ENCODE measurements at places on chromosomes 7 and 10.

GRCh38 chr7:103626776-103627175, 180.8 kb upstream of the SLC26A5 start:
- no peak for DNase-seq

GRCh38 chr7:30785786-30786185, 14.6 kb downstream of the MINDY4 start:
- DNase-seq = no peak

DNA sequence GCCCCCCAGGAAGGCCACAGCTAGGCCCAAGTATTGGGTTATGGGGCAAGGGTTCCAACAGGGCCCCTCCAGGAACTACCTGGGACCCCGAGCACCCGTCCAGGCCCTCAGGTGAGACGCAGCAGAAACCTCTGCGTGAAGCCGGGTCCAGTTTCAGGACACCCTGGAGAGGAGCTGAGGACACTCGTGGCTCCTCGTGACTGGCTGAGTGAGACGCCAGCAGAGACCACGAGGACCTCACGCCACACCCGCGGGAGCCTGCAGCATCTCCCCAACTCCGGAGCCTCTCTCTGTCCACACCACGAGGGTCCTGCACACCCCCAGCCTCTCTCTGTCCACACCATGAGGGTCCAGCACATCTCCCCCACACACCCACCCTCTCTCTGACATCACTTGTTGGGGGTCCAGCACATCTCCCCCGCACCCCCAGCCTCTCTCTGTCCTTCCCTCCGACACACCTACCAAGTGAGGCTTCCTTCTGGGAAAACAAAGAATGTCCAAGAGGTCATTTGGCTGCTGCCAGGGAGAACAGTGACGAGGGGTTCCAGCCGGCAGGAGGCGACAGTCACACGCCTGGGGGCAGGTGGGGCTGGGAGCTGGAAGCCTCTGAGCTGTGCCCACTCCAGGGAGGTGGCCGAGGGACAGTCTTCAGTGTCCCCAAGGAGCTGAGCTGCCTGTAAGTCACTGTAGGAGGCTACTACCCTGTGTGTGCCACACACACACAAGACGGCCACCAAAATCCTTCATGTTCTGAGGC, 46.1 kb upstream of the PPP2R2D start:
- no peak for DNase-seq

GRCh38 chr7:80472491-80473200, 39.2 kb downstream of the GNAT3 start:
- DNase-seq = no peak

GRCh38 chr7:23662124-23662983, 17.6 kb upstream of the FAM221A start:
- no peak for DNase-seq

- DNase-seq = no peak
Observed at GRCh38 chr10:79128923-79129305, 60.1 kb downstream of the ZMIZ1 start.

DNA sequence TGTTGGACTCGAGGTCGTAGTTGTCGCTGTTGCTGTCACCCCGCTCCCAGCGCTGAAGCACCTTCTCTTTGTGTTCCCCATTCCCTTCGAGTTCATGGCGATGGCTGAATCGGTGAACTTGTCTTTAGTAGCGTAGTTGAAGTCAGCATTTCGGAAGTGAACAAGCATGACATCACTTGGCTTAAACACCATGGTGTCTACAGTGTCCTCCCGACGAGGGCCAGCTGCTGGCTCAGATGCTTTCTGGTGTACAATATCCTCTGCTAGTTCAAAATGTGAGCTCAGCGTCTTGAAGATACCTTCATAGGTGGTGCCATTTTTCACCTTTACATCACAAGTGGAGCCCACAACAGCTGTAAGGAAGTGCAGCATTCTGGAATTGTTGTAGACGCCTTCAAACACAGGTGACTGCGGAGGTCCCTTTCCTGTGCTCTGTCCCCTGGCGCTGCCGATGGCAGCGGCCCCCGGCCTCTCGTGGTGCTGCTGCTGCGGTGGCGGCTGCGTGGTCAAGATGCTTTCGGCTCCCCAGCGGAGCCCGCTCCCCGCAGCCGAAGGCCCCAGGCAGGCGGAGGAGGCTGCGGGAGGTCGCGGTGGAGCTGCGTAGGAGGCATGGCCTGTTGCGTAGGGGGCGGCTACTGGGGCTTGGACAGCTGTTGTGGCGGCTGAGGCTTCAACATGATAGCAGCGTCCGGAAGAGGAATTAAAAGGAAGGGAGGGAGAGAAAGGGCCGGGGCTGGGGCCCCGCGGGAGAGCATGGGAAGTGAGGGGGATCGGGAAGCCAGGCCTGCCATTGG, 59.3 kb downstream of the ANKMY2 start:
- DNase-seq = no peak

GRCh38 chr10:43120929-43121314, 17.3 kb upstream of the CSGALNACT2 start:
- no peak for DNase-seq

- DNase-seq = no peak
Observed at GRCh38 chr10:76150876-76151288, 719.5 kb downstream of the LRMDA start.

DNA sequence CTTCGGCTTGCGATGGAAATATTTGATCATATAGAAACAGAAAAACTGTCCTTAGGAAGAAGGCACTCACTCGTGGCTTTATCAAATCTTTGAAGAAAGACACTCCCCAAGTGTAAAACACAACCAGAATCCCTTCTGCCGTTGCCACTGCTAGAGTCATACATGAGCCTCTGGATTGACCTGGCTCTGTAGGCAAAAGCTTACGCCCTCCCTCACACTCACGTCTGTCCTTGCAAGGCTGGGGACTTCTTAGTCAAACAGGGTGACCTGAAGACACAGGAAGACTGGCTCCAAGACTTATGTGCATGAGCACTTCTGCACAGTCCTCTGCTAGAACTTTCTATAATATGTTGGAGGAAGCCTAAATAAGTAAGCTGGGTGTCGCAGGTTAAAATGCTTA, 135.4 kb upstream of the MDFIC start:
- DNase-seq = no peak

GRCh38 chr10:10605551-10606081, 412.1 kb upstream of the CELF2 start:
- DNase-seq = no peak

- DNase-seq = peak; percentile 40
Observed at GRCh38 chr10:67779465-67780203, 58.4 kb downstream of the DNAJC12 start.

DNA sequence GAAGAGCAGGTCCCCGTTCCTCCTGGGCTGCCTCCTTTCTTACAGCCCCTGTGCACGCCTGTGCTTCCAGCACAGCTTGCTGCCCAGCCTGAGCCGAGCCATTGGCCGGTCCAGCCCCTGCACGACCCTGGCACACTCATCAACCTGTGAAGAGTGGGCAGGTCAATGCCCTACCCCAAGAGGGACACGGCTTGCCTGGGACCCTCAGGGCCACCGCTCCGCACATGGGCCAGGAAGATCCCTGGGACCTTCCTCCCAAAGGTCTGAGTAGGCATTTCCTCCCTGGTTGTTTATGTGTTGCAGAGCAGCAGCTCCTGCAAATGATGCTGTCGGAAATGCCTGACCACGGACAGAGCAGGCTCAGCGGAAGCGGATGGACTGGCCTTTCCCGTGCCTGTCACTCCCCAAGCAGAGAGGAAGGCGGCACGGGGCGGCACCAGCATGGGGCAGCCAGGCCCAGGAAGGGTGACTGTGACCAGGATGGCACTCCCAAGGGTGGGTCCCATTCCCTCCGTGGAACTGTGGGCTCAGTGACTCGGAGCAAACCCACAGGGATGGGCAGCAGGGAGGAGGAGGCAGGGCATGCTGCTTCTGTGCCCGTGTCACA, 252.5 kb downstream of the TNS3 start:
- no peak for DNase-seq

DNA sequence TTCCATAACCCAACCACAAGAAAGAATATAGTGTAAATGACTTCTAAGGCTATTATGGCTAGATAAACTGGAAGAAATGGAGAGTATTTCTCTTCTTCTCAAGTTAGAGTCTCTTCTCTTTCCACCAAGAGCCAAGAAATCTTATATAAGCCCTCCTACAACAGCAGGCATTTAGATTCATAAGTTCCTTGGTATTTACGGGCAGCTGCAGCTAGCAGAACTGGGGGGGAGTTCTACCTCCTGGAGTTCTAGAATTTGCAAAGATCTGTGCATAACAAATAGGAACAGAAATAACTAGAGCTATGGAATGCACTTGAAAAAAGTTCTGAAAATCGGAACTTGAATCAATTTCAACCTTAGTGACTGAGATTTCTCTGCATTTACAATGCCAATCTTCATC, 715.2 kb upstream of the GRM3 start:
- DNase-seq = no peak

- DNase-seq = no peak
Observed at GRCh38 chr7:31465285-31465684, 48.6 kb upstream of the ITPRID1 start.

GRCh38 chr10:77248104-77248790, 389.4 kb downstream of the KCNMA1 start:
- no peak for DNase-seq

DNA sequence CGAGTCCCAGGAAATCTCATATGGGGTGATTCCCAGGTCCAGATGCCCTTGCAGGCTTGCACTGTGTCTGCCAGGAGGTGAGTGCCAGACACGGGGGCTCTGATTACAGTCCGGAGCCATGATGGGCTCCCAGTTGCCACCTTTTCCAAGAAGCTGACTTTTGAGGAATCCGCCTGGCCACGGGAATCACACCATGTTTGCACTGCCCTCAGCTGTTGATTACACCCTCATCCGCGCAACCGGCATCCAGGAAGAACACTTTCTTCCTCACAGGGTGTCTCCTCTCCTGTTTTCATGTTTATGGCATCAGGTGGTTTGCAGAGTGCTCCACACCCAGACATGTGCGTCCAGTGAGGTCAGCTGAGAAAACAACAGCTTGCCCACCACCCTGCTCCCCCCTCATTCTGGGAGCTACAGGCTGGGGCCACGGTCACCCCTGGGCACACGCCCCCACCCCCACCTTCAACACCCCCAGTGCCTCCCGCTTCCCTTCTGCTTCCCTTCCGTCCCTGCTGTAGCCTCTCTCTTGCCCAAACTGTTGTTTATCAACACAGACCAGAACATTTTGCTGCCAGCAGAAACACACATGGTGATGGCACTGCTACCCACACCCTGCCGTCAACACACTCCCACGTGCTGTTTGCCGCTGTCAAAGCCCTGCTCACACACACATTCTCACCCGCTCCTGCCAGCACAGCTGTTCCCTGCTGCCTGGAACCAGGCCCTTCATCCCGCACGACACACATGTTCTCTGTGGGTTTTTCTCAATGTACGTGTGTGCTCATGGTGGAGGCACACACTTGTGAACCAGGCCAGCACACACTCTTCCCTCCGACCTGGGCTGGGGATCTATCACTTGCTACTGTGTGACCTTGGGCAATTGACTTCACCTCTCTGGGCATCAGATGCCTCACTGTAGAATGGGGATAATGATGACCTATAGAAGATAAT, 35.8 kb downstream of the DDIT4 start:
- DNase-seq = no peak

GRCh38 chr10:113695691-113696090, 16.0 kb downstream of the CASP7 start:
- no peak for DNase-seq

DNA sequence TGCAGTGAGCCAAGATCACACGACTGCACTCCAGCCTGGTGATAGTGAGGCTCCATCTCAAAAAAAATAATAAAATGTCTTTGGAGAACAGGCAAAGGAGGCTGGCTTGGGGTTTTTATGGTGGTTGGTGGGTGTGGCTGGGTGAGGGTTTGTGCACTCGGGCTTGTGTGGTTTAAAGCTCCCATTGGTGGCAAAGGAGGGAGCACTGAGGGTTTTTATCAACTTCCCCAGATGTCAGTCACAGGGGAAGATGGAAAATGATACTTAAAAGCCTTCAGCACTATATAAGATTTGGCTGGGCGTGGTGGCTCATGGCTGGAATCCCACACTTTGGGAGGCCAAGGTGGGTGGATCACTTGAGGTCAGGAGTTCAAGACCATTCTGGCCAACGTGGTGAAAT, 16.3 kb upstream of the RNF216 start:
- DNase-seq = no peak

- no peak for DNase-seq
Observed at GRCh38 chr10:101258179-101258885, 29.1 kb upstream of the LBX1 start.

- DNase-seq = no peak
Observed at GRCh38 chr7:150516956-150517745, 2.5 kb downstream of the GIMAP7 start.

GRCh38 chr10:125868372-125868975, 12.6 kb downstream of the DHX32 start:
- DNase-seq = no peak

DNA sequence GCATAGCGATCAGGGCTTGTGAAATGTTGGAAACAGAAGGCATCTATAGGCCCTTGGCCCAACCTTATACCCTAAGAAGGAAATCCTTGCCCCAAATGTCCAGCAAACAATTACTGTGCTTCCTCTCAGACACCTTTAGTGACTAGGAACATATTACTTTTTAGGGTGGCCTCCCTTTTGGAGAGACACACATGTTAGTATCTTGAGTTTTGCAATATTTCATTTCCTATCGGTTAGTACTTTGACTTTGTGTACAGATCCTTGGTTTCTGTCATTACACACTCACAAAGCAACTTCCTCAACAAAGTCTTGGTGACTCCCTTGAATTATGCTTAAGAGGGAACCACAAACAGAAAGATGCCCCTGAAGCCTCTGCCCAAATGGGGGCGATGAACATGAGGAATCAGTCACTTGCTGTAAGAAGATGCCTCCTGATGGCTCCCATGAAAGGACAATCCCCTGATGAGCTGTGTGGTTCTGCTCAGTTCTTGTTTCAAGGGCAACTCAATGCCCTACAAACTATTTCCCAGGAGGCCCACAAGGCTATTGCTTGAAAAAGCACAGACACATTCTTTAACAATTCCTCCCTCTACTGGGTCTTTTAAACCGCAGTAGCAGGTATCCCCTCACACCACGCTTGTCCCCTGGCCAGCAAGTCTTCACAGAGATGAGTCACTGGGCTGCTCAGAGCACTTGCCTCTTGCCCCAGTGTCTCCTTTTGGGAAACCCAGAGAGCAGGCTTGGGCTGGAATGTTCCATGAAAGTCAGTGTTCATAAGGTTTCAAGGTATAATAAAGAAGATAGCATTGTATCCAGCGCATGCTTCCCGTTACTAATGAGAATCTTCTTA, 196.2 kb downstream of the FANK1 start:
- no peak for DNase-seq

DNA sequence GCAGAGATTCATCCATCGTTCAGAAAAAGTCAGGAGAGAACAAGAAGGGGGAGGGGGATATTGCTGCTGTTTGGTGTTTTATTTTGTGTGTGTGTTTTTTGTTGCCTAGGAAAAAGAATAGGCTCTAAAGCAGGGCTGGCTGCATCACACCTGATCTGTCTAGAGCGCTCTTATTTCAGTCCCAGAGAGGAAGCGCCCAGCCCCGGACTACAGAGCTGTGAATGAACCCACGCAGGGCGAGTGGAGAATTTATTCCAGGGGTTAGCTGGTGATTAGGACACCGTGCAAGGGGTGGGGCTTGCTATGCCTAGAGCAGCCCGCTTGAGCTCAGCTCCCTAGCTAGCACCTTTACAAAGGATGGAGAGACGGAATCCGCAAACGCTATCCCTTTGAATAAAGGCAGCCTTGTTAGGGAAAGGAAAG, 621 bp upstream of the FAM13C start:
- no peak for DNase-seq

GRCh38 chr7:1671594-1672451, 1.7 kb downstream of the ELFN1 start:
- DNase-seq = no peak

All from T-helper 22 cell (primary cell).